ENCODE measurements at places on chromosomes 3 and 15.

- DNase-seq: no peak
These were observed 157.4 kb downstream of the SSR3 start for GRCh38 chr3:156397534-156397933.

DNA sequence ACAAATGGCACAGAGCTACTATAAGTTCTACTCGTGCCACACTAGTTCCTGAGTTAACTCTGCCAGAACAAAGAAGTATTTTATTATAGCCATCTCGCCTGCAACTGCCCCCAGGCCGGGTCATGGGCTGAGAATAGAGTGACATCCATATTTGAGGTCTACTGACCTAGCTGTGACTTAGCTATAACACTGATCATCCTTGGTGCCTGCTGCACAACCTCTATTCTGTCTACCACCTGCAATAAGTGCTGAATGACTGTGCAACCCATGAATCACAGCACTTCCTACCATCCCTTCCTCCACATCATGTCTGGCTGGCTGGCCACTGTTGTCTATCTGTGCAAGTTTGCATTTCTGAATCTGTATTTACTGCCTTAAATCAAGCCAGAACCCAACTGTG is 506.5 kb upstream of the TBL1XR1 start:
- no peak for DNase-seq

- DNase-seq: no peak
These were observed 25.8 kb upstream of the PSMD6 start for GRCh38 chr3:64049136-64049535.

DNA sequence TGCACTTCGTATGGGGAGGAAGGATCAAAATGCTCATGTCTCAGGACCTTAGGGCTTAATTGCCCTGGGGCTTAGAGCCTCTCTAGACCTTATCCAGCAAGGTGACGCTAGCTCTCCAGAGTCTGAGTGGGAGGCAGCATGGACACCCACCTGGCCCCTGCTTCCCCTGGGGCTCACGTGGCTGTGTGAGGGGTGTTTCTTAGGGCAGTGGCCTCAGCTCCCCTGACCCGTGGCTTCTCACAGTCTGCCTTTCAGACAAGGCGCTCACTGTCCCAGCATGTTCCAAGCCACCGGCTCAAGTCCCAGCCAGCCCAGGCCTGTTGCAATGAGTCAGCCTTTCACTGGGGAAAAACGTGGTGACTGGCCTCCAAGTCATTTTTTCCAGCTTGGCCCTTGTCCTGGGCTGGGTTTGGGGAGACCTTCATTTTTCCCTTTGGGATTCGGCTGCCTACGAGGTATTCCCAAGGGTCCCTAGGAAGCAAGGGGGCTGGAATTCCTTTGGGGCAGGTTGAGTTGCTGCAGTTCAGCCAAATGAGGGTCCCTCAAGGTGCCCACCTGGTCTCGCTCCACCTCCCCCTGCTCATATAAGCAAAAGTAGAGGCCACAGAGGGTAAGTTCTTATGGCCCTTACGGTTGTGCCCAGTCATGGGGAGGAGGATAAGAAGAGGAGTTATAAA is 15.7 kb downstream of the BHLHE40 start:
- DNase-seq: peak; percentile 89

- DNase-seq: no peak
These were observed at the start of gene TM6SF1 for GRCh38 chr15:83106994-83107840. Gene TM6SF1, plus strand, starts transcription at chr15:83107645. Its CDS starts 36 bp downstream, at chr15:83107681.

DNA sequence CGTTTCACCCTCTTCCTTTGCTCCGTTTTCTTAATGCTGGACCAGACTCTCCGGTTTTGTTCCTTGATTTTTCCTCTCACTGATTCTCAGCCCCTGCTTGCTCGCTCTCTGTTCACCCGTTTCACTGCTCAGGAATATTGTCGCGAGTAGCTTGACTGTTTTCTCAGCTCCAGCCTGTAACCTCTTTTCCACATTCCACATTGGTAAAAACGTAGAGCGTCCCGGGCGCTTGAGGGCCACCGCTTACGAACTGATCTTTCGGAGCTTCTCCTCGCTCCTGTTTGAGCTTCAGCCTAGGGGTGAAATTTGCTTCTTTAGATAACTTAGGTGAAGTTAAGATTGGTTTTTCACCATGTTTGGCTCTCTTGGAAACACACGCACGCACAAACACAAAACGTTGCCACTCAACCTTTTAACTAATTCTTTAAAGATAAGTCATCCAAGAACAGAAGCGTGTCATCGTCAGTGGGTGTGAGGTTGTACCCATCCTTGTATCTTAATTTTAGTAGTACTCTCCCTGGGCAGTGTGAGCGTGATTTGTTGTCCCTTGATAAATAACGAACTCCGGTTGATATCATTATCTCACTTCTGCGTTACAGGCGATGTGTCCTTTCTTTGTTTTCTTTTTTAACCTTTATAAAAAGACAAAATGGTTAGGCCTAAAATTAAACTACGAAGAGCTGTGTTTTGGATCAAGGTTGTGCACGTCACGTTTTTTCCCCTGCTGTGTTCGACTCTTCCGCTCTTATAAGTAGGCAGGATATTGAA is 1.0 kb downstream of the PAK2 start:
- DNase-seq: no peak

DNA sequence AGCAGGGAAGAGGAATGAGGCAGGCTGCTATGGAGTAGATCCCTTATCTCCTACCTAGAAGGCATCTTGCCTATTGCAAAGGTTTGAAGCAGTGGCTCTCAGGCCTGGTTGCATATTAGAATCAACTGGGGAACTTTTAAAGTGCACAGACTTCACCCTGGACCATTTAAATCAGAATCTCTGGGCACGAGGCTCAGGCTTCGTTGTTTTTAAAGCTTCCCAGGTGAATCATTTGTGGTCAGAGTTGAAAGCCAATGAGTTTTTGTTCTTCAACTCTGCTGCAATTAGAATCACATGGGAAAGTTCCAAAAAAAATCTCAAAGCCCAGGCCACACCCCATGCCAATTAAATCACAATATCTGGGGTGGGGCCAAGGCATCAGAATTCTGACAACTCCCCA is 773.1 kb downstream of the AGBL1 start:
- DNase-seq: no peak

GRCh38 chr3:14511623-14512280 is 28.4 kb downstream of the GRIP2 start:
- DNase-seq: no peak

All from vagina (tissue), 2 donors.